Smooth muscle cell of trachea (primary cell): ENCODE measurements at places on chromosomes 1 and 21. TPM values are rescaled to one million over a fixed set of nuclear protein-coding genes. Genes with fewer than 3 reads are reported as not detected.

The OR2L5 gene
- not detected in 2 replicates for total RNA-seq

The PTPRF gene
- 24.4 and 59.2 TPM in 2 replicates for total RNA-seq

The DIPK1A gene
- total RNA-seq: 21.7 and 29.8 TPM in 2 replicates

The GJA8 gene
- total RNA-seq: not detected in 2 replicates

The TRIM17 gene
- 0.15 TPM in 1 of 2 replicates, not detected in the other for total RNA-seq

The OXCT2 gene
- 1.9 and 4.1 TPM in 2 replicates for total RNA-seq
